ENCODE measurements at places on chromosomes 3 and 15. TPM values are rescaled to one million over a fixed set of nuclear protein-coding genes. Genes with fewer than 3 reads are reported as not detected.

GRCh38 chr3:195385526-195385925, 57.3 kb downstream of the ACAP2 start:
- DNase-seq: no peak

Gene GCSAM
- total RNA-seq: 18.2 TPM

- no peak for DNase-seq
Observed at GRCh38 chr3:8976540-8977182, 13.4 kb upstream of the RAD18 start.

Gene AMT
- total RNA-seq: 12.4 TPM

Gene GOLGA8T
- total RNA-seq: 0.53 TPM

DNA sequence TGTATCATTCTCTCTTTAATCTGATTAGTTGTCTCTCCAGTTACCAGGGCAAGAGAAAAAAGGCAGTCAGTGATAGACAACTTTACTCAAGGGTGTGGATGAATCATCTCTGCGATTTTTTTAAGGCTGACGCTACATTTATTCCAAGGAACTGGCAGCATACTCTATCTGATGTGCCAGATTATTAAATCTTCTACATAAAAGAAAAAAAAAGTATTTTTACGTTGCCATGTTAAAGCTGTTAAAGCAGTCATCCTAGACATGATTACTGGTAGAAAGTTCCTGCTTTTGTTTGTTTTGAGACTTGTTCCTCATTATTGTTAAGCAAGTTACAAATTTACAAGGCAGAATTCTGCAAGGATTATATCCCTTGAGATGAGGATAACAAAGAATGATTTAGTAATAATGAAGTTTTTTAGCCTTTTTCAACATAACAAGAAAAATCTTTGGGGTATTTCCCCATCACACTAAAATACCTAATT, 121.7 kb downstream of the CBLB start:
- DNase-seq: no peak

DNA sequence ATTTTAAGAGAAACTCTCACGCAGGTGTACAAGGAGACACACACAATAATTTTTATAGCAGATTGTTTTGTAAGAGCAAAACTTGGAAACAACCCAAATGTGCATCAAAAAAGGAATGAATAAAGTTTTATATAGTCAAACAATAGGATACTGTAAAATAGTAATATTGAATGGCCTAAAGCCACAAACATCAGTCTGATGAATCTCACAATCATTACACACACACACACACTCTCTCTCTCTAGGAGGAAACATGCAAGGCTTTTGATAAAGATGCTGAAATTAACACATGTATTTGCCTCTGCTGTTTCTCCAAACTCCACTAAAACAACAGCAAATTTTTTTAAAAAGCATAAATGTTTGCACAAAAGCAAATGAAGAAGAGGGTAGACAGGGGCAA, 37.3 kb downstream of the ADIPOQ start:
- DNase-seq: no peak

Gene GOLGA6L7
- total RNA-seq: not detected

DNA sequence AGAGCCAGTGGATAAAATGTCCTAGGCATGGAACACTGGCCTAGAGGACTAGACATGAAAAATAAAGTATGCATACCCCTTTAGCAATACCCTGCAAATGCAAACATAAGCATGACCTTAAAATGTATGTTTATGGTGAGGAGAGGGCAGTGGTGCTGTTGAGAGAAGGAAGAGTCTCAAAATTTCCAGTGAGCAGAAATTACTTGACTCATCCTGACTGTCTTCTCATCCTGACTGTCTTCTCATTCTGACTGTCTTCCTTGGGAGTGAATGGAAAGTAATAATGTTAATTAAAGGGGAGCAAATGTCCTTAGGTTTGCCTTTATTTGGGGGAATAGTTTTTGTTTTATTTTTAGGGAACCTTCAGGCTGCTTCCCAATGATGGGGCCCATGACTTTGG, 121.5 kb upstream of the GALNT15 start:
- DNase-seq: no peak

DNA sequence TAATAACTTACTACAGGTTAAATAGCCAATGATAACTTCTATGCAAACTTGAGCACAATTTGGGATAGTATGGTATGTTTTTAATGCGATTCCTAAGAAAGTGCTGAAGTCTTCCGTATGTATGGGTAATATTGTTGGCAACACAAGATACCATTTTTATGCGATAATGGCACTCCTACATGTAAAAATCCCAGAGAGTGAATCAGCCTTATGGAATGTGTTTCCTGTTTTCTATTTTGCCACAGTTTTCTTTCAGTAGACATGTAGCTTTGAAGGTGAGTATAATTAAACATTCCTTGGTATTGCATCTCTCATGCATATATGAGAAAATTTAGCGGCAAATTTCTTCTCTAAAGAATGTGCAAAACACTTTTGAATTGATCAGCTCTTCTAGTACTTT, 396.8 kb upstream of the AZI2 start:
- no peak for DNase-seq

DNA sequence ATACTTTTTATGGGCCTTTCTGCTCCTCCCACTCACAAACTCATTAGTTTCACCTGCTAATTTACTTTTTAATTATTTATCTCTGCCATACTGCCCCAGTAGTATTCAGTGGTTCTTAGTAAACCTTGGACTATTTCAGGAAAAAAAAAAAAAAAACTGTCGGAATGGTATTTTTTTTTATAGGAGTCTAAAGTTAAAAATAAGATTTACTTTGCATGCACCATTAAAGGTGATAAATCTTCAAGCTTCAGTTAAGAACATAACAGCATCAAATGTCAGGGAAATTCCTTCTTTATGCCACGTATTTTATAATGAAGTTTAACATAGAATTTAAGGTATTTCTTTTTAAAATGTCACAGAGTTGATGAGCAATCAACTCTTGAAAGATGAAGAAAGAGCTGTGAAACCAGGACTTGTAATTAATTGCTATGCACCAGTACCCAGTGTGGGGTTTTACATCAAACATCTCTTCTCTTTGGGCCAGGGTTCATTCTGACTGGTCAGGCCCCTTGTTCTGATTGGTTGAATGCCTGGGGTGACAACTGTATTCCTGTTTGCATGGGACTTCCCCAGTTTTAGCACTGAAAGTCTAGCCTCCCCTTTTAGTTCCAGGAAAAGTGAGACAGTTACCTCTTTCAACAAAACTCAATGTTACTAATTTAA, 40.3 kb upstream of the PTPRG start:
- no peak for DNase-seq

Gene GOLGA8J
- not detected for total RNA-seq
